RWPE1 (cell line): ENCODE measurements at places on chromosomes 12 and 14.

DNA sequence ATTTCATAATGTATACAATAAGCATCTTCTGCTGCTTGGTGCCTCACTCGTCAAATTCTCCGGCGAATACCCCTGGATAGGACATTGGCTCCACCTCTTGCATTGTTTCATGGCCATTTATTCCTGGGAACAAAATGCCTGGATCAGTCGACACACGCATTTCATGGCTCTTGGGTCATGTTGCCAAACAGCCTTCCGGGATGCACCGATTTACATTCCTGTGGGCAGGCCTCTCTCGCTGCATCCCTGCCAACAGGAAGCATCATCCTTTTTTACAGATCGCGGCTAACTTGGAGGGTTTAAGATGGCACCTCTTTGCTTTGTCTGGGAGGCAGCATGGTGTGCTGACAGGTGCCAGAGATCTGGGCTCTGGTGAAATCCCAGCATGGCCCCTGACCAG is 32.7 kb upstream of the RIMBP2 start:
- no peak for DNase-seq

DNA sequence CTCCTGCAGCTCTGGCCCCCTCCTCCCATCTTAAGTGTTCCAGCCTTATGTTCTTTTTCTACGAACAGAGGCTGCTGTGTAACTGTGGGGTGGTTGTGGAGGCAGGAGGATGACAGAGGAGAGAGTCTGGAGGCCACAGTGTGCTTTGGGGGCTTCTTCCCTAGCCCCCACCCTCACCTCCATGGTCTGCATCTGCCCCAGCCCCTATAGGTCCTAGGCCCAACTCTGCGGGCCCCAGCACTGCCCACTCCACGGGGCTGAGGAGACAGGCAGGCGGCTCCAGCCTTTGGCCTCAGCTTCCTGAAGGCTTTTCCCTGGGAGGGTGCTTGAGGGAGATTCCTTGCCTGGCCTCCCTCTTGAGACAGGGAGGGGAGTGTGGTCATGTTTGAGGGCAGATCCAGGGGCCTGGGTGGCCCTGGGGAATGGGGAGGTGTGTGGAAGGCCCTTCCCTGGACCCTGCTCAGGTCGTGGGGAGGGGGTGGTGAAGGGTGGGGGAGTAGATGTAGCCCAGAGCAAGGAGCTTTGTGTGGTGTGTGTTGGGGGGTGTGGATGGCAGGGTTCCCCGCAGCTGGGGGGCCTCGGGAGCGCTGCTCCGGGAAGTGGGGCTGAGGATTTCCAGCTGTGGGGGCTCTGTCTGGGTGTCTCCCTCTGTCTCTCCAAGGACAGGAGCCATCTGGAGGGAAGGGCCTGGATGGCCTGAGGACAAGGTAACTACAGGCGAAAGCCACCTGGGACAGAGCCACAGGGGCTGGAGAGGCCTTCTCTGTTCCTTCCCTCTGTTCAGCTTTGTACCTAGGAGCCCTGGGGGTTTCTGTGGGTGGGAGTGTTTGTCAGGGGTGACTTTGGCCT is 1.1 kb downstream of the SMIM41 start:
- DNase-seq = no peak

DNA sequence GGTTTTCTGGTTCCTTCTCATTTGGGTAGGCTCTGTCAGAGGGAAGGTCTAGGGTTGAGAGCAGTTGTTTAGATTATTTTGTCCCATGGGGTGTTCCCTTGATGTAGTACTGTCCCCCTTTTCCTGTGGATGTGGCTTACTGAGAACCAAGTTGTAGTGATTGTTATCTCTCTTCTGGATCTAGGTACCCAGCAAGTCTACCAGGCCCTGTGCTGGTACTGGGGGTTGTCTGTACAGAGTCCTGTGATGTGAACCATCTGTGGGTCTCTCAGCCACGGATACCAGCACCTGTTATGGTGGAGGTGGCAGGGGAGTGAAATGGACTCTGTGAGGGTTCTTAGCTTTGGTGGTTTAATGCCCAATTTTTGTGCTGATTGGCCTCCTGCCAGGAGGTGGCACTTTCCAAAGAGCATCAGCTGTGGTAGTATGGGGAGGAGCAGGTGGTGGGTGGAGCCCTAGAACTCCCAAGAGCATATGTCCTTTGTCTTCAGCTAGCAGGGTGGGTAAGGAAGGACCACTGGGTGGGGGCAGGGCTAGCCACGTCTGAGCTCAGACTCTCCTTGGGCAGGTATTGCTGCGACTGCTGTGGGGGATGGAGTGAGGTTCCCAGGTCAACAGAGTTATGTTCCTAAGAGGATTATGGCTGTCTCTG is 179.3 kb upstream of the BTG1 start:
- no peak for DNase-seq

- DNase-seq = no peak
Measured at GRCh38 chr12:62129291-62129690, 130.9 kb upstream of the USP15 start.

- peak; percentile 65 for DNase-seq
Measured at GRCh38 chr14:68786491-68787091, 6.3 kb downstream of the ZFP36L1 start.

- DNase-seq = no peak
Measured at GRCh38 chr14:46058964-46059563, 592.5 kb downstream of the RPL10L start.

- peak; percentile 12 for DNase-seq
Measured at GRCh38 chr12:80648881-80649280, 58.6 kb upstream of the MYF6 start.

DNA sequence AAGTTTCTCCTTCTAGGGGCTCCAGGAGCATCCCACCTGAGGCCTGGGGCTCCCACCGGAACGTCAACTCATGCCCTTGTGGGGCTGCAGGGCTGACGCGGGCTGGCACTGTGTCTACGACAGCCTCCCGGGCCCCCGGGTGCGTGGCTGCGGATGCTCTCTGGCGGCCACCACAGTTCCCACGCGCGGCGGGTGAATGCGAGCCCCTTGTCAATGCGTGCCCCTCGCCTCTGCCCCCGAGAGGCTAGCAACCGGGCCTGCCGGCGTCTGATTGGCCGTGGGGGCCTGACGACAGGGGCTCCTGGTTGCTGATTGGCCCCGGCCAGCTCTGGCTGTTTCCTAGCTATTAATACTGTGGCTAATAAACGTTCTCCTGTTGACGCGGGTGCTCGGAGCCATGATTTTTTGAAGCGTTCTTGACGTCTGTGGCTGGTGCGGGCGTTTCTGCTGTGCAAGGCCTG is 1.8 kb upstream of the MEG3 start:
- DNase-seq = no peak

GRCh38 chr12:29616664-29617406 is 119.3 kb upstream of the OVCH1 start:
- peak; percentile 68 for DNase-seq

- DNase-seq = no peak
Measured at GRCh38 chr14:58200846-58201245, 897 bp downstream of the ACTR10 start.

DNA sequence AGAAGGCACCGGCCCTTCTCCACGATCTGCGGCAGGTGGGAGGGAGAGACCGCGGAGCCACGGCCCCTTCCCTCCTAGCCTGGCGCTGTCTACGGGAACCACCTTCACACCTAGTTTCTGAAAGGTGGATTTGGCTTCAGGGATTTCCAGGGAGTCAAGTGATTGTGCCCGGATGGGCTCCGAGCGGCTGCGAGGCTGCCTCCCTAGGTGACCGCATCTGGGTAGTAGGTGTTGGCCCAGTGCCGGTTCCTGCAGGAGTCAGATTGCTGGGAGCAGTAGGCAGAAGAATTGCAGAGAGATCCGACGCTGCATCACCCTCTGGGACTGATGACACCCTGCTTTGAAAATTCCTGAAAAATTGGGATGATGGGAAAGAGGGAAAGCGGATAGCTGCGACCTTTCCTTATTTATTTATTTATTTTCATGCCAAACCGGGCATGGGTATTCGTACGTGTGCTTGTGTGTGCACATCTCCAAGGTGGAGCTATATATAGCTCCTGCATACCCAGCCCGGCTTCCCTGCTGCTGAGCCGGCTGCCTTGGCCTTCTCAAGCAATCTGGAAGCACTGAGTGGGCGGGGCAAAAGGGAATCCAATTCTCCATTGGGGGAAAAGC is 1.1 kb downstream of the CNTN1 start:
- peak; percentile 15 for DNase-seq

GRCh38 chr14:25032092-25032784 is 17.7 kb downstream of the STXBP6 start:
- DNase-seq = no peak

DNA sequence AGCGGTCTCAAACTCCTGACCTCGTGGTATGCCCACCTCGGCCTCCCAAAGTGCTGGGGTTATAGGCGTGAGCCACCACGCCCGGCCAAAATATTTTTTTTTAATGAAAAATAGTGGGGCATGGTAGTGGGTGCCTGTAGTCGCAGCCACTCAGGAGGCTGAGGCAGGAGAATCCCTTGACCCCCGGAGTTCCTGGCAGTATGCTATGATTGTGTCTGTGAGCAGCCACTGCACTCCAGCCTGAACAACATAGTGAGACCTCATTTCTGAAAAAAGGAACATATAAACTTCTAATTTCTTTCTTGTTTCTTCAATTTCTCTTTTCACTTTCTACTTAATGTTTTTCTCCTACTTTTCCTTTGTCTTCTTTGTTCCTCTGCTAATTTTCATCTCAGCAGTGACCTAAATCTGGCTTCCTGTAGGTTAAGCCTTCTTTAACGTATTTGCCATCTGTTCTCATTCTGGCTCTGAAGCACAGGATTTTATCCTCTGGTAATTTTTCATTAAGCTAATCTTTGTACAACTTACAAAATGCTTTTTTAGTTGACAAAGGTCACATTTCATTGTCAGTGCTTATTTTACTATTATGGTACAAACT is 4.5 kb upstream of the RPGRIP1 start:
- DNase-seq = no peak

DNA sequence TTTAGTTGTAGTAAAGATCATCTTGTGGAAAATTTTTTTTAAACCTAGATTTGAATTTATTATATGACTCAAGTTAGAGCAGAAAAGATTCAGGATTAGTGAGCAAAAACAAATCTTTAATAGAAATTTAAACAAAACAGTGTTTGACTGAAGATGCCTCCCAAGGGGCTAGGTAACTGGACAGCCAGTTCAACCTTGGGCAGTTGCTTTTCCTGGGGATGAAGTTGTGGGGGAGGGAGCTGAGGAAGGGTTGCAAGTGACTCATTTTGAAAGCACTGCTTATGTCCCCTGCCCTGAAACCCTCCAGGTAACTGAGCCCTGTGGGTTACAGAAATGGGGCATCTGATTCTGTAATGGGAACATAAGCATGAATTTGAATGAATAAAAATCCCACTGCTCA is 13.1 kb downstream of the CFAP54 start:
- DNase-seq = no peak

- DNase-seq = no peak
Measured at GRCh38 chr12:29103539-29103974, 45.5 kb upstream of the FAR2 start.

- no peak for DNase-seq
Measured at GRCh38 chr14:45238988-45239387, 14.0 kb downstream of the MIS18BP1 start.

GRCh38 chr12:6946033-6946919 is 2.5 kb downstream of the C12orf57 start:
- DNase-seq = peak; percentile 92

GRCh38 chr12:724194-724855 is 28.1 kb upstream of the WNK1 start:
- peak; percentile 43 for DNase-seq

DNA sequence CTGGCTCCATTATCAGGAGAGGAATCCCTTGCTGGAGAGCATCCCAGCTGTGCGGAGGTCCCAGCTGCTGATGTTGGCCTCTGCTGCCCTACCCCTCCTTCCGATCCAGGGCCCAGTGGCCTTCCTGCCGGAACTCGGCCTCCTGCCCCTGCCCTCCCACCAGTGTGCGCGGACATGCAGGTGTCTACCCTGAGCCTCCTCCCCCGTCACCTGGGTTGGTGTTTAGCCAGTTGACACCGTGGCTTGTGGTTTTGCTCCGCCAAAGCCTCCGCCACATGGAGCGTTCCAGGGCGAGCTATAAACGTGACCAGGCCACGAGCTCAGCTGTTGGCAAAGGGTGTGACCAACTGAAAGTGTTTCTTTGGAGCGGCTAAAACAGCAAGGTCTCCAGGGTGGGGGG is 1104.3 kb downstream of the BCL11B start:
- DNase-seq = no peak

DNA sequence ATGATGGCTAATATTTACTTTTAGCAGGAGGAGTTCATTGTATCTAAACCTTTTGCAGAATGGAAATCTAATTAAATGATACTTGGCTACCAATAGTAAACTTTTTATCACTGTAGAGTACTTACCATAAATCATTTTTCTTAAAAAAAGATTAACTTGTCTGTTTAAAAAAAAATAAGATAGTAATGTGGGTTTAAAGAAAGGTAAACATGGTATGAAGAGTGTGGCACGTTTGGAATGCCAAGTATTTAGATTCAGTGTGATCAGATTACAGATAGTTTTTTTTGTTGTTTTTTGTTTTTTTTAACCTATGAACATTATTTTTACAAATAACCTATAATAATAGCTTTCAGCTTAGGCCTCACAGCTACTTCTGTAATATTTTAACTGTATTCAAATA is 25.8 kb downstream of the KTN1 start:
- DNase-seq = no peak

DNA sequence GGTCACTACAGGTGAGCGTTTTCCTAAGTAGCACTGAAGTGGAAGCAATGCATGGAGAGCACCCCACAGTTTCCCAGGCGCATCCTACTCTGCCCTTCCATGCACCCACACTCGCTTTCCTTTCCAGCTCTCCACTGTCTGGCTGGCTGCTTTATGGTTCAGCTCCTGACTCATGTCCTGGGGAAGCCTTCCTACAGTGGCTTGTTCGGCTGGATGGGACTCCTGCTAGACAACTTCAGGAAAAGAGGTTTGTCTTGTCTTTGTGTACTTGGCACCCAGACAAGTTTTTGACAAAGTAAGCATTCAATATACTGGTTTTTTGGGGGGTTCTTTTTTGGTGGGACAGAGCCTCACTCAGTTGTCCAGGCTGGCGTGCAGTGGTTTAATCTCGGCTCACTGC is 21.6 kb downstream of the PPM1H start:
- no peak for DNase-seq

- DNase-seq = no peak
Measured at GRCh38 chr14:89757313-89757939, 197.1 kb downstream of the EFCAB11 start.

- no peak for DNase-seq
Measured at GRCh38 chr12:22160396-22161003, 114.5 kb downstream of the CMAS start.

- peak; percentile 22 for DNase-seq
Measured at GRCh38 chr14:96940009-96940408, 142.8 kb downstream of the VRK1 start.

- DNase-seq = no peak
Measured at GRCh38 chr12:1044199-1044598, 53.2 kb downstream of the ERC1 start.

GRCh38 chr12:17588968-17589367 is 501.0 kb downstream of the RERGL start:
- DNase-seq = no peak

- DNase-seq = no peak
Measured at GRCh38 chr12:71621938-71622337, 41.7 kb downstream of the ZFC3H1 start.

GRCh38 chr12:27542628-27543027 is 18.6 kb downstream of the PPFIBP1 start:
- peak; percentile 67 for DNase-seq

GRCh38 chr12:4947253-4947652 is 37.5 kb downstream of the KCNA1 start:
- DNase-seq = no peak
